Suppressor macrophage (primary cell): ENCODE measurements at places on chromosomes 2 and 18.

DNA sequence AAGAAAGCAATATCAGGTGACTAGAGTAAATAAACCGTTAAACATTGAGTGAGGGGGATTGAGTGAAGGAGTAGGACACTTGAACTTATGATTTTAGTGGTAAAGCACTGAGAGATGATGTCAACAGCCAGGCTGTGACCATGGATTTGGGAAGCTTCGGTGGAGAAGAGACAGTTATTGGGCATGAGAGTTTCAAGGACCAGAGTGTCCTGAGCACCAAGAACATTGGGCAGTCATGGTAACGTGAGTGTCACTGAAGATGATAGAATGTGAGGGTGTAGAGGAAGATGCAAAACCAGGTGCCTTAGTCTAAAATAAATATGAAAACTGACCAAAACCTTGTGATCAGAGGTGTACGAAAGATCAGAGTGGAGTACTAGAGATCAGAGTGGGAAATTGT, 248.1 kb downstream of the ASXL3 start:
- DNase-seq = no peak

GRCh38 chr18:32767400-32767799, 5.4 kb downstream of the KLHL14 start:
- DNase-seq = no peak

GRCh38 chr2:42843611-42844010, 51.2 kb upstream of the HAAO start:
- no peak for DNase-seq

GRCh38 chr2:126315828-126316227, 340.1 kb upstream of the GYPC start:
- DNase-seq = no peak

GRCh38 chr2:26479131-26479788, 1.3 kb upstream of the OTOF start:
- DNase-seq = no peak

GRCh38 chr18:5890331-5891183, 4.8 kb downstream of the TMEM200C start:
- DNase-seq = peak; percentile 39

GRCh38 chr2:97754690-97755346, 41.4 kb downstream of the ZAP70 start:
- DNase-seq = no peak

DNA sequence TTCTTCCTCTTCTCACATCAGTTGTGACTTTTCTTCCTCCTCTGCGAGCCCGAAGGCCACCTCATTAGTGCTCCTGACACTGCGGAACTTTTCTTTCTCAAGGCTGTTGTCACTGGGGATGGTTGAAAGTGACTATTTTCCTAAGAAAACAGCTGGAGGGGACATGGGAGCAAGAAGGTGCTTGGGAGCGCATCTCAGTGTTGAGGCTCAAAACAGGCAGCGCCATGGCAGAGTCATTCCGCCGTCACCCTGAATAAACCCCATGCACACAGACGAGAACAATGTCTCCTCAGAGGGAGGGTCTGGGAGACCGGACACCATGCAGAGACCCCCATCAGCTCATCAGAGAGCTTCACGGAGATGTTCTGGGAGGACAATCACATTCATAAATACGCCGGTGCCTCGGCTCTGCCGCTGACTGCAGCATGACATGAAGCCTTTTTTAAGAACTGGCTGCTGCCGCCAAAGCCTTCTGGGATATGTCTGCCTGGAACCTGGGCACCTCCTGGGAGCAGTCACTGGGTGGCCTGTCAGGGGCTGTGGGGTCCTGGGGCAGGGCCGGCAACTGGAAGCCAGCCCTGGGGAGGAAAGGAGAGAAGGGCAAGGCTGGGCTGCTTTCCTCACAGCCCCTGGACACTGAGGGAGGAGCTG, 19.2 kb downstream of the ATOH8 start:
- DNase-seq = no peak
